T-helper 2 cell treated with Interferon-gamma antibody and Interleukin-4, amounts not matched to agents 5 μg/mL and 100 μg/mL, for 36 hours (primary cell): ENCODE measurements at places on chromosomes 7 and 10.

DNA sequence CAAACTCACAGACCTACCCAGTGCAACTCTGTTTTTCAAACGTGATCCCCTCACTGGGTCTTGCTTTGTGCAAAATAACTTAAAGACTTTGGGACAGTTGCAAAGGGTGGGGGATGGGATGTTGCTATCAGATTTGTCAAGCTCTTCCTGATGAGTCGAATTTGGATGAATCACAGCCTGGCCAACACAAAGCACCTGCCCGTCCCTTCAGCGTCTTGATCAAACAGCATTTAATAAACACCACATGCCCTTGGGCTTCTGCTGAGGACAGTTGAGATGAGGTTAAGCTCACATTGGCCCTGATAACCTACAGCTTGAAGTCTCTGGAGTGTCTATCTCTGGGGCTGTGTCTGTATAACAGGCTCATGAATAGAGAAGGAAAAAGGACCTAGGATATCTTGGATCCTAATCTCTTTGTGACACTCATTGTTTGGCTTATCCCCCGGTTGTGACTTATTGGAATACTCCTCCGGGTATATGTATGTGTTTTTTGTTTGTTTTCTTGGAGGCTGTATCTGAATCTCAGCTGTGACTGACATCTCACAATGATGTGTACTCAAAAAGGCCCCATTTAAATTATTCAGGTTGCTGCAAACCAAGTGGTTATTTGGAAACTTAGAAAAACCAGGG is 132.6 kb upstream of the NAMPT start:
- DNase-seq: no peak

DNA sequence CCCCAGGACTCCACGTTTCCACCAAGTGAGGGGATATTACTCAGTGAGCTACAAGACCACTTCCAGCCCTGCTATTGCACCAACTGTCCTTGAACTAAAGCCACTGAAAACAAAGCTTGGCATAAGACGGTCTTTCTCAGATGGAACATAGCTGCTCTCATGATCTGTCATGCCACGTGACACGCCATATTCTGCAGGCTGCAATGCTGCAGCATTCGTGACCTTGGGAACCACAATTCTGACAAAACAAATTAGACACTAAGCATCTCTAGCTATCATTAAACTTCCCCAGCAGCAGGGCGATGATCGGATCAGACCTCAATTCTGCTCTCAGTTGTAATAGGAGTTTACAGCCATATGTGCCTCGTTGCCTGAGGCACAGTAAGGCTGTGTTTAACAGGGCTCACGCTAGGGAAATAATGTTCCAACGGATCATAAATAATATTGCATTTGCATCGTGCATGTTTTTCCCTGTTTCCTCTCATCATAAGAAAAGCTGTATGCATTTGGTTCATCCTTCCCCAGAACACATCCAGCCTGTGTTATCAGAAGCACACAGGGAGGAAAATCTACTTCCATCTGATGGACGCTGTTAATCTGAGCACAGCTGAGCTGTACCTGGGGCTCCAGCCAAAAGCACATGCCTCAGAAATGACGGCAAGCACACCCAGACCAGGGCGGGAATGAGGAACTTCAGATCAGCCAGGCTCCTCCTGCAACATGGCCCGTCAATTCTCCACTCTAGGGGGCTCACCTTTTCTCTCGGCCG is 38.6 kb upstream of the CNPY1 start:
- DNase-seq: no peak

- no peak for DNase-seq
These were observed 527.4 kb upstream of the IGFBP3 start for GRCh38 chr7:46448478-46448877.

DNA sequence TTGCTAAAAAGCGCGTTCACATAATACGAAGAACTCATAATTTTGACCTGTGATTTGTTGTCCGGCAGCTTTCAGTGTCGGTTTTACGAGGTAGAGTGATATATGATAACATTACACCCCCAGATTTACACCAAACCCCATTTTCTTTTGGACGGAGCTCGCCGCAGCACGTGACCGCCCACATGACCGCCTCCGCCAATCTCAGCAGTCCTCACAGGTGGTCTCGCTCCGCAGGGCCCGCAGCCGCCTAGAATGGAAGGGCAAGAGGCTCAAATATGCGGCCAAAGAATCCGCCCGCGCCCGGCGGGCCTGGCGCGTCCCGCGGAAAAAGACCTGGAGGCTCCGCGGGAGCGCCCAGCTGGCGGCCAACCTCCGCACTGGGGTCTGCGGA is at the start of gene HOXA7:
HOXA7 (minus strand) TSS at position 168 of the 391 bp plus-strand sequence; CDS start at position 38, 130 bp downstream.
- DNase-seq: no peak

DNA sequence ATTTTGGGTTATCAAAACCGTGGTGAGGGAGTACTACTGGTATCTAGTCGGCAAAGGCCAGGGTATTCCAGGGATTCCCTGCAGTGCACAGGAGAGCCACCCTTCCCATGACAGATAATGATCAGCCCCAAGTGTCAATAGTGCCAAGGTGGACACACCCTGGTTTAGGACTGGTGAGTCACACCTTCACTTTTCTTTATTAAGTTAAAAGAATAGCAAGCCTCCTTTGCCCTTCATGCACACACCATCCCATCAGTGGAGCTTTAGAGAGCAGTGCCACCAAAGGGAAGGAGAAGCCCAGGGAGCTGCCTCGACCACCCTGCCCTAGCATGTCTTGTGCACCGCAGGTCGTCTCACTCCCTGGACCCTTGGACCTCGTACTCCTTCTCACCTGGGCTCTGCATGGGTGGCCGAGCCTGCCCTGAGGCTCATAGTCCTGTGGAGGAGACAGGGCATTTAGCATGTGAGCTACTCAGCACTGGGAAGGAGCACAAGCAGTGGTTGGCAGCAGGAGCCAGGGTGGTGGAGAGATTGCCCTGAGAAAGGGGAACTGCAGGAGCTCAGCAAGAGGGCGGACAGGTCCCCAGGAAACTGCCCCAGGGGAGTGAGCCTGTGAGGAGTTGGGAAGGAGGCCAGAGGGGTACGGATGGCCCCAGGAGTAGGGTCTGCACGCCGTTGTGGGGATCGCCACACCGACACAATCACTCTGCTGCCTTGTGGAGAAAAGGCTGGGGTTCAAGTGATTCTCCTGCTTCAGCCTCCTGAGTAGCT is 17.4 kb downstream of the UBE2D4 start:
- DNase-seq: no peak

DNA sequence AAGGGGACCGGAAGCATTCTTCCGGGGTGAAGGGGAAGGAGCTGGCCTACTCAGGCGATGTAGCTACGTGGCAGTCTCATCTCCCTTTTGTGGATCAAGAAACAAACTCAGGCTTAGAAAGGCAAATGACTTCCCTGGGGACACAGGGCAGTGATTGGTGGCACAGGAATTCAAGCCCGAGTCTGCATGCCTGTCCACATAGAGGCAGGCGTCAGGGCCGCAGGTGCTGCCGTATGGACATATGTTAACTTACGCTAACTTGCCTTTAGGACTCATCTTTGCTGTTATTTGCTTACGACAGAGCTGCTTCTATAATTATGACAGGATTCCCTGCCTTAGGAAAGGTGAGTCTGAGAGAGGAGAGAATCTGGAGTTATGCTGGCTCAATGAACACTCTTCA is 42.3 kb upstream of the KLF6 start:
- DNase-seq: no peak

DNA sequence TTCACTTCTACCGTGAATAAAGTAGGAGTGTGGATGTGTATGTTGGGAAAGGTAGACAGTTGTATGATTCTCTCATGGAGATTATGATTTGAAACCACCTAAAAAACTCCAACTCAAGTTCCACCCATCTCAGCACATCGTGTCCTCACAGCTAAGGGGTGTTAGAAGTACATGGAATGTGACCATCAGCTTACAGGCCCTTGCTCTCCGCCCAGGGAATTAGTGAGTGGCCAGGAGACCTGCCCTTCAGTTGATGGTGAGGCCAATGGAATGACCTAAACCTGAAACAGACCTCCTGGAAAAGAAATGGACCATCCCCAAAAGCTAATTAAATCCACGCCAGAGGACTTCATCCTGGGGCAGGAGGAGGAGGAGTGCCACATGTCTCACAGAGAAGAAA is 2.1 kb upstream of the WNT2 start:
- DNase-seq: no peak

DNA sequence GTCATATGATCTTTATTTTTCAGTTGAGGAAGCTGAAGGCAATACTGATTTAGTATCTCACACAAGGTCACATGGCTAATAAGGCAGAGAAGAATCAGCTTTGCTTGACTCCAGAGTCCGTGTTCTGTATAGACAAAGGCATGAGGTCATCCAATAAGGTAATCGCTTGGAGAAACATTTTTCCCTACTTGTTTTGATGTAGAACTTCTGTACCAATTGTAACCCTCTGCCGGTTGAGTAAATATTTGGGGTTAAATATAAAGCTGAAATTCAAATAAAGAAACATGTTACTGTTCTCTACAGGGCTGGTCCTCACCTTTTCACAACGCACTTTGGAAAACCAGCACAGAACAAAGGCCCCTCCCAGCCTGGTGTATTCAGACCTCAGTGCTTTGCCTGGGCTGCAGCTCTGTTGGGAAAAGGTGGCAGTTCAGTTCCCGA is 83.0 kb upstream of the INSYN2A start:
- DNase-seq: no peak

GRCh38 chr7:108376206-108376605 is 80.0 kb downstream of the NRCAM start:
- DNase-seq: no peak

DNA sequence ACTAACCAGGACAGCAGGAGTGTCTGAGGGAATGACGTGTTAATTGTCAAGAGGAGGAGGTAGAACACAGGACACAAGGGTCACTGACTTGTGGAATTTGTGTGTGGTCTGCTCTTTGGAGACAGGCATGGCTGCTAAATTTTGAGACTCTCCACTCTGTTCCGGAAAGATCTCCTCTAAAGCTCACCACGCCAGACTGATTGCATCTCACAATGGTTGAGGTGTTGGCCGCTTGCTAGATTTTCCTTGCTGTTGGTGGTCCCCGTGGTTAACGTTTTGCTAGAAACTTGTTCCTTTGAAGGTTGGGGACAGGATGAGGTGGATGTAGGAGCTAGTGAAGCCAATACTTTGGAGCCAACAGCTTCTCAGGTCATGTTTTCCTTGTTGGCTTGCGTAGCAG is 57.0 kb downstream of the MCMBP start:
- DNase-seq: no peak

- no peak for DNase-seq
These were observed 612.9 kb downstream of the SORCS1 start for GRCh38 chr10:106551501-106552062.

GRCh38 chr10:66085906-66086305 is 839.9 kb upstream of the LRRTM3 start:
- DNase-seq: no peak

- DNase-seq: no peak
These were observed 73.8 kb downstream of the TAF3 start for GRCh38 chr10:7892146-7892545.
